ENCODE measurements at places on chromosomes 5 and 9.

DNA sequence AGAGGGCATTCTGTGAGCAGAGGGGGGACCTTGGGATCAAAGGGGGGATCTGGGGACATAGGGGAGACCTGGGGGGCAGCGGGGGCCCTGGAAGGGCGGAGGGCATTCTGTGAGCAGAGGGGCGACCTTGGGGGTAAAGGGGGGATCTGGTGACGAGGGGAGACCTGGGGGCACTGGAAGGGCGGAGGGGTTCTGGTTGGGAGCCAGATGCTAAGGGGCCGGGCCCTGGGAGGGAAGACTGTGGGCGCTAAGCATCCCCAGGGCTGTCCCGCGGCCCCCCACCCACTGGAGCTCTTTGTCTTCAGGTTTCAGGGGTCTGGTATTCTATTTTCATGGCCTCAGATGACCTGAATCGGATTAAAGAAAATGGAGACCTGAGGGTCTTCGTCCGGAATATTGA lies 748 bp downstream of the LCN9 start:
- DNase-seq = no peak

GRCh38 chr9:8857068-8857925 lies 1057.7 kb upstream of the DMAC1 start:
- no peak for DNase-seq

DNA sequence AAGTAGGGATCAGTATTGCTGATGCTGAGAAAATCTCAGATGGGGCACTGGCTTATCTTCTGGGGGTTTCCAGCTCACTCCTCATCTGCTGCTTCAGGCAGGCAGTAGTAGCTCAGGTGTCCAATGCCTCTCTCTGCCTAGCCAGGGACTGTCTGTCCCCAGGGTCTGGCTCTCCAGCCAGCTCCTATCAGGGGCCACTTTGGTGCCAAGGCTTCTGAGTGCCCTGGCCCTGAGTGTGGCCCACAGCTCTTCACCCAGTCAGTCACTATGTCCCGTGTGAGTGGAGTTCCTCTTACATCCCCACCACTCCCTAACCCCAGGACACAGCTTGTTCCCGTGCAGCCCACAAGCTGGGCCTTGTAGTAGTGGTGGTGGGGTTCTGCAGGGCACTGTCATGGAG lies 251.5 kb downstream of the HSPA4 start:
- DNase-seq = no peak

DNA sequence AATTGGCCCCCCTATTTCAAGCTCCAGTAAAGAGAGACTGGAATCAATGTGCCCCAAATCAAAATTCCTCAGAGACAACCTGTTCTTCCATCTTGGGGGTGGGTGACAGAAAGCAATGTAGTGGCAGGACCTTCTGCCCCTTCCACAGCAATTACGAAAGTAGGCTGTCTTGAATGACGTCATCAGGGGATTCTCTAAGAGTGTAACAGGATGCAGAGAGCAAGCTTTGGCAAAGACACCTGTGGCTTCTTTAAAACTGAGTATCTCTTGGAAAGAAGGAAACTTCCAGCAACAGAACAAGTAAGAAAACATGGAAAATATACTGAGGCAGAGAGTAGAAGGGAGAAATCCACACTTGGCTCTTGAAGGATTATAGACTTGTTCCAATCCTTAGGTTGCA lies 247.6 kb upstream of the PDE4D start:
- no peak for DNase-seq

DNA sequence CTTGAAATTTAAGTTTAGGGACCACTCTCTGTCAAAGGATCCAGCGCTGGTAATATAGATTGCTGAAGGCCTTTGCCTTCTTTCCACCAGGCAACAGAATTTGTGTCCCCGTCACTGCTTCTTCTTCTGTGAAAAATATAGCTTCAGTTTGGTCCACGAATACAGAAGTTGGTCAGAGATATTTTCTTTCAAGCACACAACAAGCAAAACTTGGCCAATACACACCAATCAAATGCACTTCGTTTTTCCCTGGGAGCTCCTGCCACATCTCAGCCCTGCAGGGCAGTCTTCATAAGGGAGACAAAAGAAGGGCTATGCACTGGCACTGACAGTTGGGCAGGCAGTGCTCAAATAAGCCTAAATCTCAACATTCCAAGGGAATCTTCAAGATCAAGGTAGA lies 22.9 kb downstream of the HAVCR2 start:
- no peak for DNase-seq

- no peak for DNase-seq
These were observed 67.5 kb downstream of the SETX start for GRCh38 chr9:132287256-132287760.

DNA sequence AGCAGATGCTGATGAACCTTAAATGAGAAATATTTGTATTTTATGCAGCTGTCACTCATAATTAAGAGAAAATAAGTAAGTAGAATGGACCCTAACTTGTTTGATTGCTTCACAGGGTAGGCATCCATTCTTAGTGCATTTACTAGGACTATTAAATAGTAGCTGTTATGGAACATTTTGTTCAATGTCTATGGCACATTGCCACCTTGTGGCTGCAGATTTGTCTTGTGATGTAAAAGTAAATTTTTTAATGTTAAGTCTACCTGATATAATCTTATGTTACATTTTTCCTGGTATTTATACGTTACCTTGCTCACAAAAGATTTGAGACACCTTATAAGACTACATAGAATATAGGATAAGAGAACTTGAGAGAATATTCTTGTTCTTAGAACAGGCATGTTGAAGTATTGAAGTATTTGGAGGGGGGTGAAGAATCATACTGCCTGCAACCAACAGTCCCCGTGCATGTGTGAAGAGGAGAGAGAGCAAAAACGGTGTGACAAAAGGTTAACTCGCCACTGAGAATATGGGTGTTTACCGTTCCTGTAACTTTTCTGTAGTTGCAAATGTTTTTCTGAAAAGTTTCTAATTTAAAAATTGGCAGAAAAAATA lies 161.1 kb downstream of the MAST4 start:
- no peak for DNase-seq

GRCh38 chr5:174798551-174798951 lies 74.2 kb downstream of the MSX2 start:
- DNase-seq = no peak

GRCh38 chr5:75356719-75357118 lies 19.7 kb downstream of the HMGCR start:
- DNase-seq = no peak

DNA sequence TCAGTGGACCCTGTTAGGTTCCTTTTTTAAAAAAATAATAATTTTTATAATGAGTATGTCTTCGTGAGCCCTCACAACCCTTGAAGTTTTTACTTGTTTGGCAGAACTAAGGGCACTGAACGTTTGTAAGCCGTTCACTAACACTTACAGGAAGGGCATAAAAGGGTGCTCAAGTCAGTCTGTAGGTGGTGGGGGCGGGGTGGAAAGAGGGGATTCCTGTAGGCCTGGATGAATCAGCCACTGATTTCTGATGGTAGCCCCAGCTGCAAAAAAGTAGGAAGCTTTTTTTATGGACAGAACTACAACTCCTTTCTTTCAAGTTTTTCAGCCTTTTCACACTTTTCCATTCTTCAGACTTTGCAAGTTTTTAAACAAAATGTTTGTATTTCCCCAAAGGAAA lies 35.8 kb downstream of the PIK3R1 start:
- no peak for DNase-seq

GRCh38 chr5:160188141-160189015 lies 40.9 kb upstream of the FABP6 start:
- DNase-seq = no peak

- no peak for DNase-seq
These were observed 15.6 kb downstream of the SPARC start for GRCh38 chr5:151670953-151671636.

- DNase-seq = no peak
These were observed 943.8 kb downstream of the NR2F1-AS1 start for GRCh38 chr5:92637247-92637646.

DNA sequence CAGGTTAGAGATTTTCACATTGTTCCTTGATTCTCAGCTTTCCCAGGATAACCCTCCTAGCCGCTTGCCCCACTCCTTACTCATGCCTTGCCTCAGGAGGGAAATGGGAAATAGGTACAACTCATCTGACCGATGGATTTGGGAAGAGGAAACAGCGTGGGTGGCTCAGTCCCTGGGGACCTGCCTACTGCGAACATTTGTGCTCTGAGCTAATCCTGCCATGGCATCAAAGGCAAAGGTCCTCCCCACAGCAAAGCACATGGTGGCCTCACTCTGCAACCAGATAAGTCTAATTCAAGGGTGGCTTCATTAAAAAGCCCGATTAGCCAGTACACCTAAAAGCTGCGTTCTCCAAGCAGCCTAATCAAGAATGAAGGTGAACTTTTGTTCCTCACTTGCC lies 82.4 kb upstream of the ADRA1B start:
- DNase-seq = no peak

GRCh38 chr9:5446451-5447236 lies 3.7 kb upstream of the CD274 start:
- no peak for DNase-seq

DNA sequence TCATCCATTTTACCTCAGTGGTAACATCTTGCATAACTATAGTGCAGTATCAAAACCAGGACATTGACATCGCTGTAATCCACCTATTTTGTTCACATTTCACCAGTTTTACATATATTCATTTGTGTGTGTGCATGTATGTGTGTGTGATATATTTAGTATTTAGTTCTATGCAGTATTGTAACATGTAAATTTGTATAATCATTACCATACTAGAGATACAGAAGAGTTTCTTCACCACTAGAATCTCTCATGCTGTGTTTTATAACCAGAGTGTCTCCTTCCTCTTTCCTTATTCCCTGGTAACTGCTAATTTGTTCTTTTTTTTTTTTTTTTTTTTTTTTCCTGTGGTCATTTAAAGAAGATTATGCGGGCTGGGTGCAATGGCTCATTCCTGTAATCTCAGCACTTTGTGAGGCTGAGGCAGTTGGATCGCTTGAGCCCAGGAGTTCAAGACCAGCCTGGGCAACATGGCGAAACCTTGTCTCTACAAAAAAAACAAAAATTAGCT lies 11.0 kb downstream of the RASA1 start:
- no peak for DNase-seq

- no peak for DNase-seq
These were observed 412.6 kb downstream of the MLLT3 start for GRCh38 chr9:20209391-20210340.

- DNase-seq = no peak
These were observed 119.9 kb downstream of the DOCK2 start for GRCh38 chr5:169757016-169757415.

DNA sequence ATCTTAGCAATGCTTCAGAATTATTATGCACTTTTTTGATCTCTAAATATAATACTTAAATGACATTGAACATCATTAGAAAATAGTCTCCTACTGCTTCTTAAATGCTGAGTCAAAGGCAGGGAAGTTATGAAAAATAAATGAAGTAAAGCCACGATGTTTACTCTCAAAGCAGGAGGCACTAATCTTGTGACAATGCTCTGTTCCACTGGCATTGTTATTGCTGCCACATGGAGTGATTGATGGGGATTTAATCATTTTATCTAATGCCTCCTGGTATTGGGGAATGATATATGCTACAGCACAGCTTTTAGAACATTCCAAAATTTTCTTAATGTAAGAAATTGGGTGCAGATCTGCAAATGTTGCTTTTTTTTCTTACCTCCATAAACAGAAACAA lies 1655.4 kb upstream of the NUDT12 start:
- no peak for DNase-seq

- DNase-seq = no peak
These were observed 1447.3 kb upstream of the ACO1 start for GRCh38 chr9:30937106-30937505.

GRCh38 chr5:65861830-65862241 lies 64.5 kb upstream of the ERBIN start:
- no peak for DNase-seq

DNA sequence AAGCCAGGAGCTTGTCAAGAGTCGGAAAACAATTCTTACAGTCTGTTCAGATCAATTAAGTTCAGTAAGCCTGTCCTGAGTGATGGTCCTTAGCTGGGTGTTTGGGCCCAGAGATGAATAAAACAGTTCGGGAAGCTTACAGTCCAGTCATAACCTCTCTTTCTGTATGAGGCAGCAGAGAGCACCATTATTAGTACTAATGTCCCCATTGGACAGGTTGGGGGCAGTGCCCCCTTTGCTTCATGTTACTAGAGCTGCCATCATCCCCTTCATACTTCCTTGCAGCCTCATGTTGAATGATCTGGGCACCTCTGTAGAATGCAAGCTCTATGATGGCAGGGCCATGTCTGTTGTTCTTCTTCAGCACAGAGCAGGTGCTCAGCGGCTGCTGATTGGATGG lies 9.8 kb downstream of the DOCK2 start:
- no peak for DNase-seq

DNA sequence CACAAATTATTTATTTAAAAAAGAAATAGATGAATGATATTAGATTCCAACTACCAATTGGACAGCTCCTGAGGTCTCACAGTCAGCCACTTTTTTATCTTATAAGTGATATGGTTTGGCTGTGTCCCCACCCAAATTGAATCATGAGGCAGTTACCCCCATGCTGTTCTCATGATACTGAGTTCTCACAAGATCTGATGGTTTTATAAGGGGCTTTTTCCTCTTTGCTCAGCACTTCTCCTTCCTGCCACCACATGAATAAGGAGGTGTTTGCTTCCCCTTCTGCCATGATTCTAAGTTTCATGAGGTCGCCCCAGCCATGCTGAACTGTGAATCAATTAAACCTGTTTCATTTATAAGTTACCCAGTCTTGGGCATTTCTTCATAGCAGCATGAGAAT lies 12.9 kb downstream of the NLN start:
- no peak for DNase-seq

DNA sequence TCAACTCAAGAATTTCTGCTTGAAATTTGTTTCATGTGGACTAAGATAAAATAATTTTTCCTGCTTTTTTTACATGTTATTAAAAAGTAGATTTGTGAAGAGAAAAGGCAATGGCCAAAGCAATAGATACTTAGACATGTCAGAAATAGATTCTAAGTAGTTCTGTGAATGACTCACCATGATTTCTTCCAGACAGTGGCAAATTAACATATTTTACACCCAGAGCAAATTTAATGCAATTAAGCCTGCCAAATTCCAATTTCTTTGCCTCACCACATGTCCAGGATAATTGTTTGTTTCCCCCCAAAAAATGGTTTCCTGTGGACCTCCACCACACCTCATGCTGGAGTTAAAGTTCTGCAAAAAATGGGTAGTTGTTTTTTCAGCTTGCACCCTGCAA lies 651.4 kb downstream of the CETN3 start:
- no peak for DNase-seq

DNA sequence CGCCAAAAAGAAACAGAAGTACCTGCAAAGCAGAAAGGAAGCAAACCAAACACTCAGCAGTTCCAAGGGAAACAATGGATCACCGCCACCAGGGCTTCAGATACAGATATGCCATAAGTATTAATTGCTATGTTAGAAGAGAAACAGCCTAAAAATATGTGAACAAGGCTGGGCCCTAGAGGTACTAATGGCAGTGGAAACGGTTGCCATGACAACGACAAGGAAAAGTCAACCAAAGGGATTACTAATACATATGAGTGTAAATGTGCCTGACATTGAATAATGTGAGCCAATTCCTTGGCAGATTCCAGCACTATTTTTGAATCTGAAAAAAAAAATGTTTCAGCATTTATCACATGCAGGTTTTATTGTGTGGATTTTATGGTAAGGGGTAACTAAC lies 75.0 kb downstream of the CAVIN4 start:
- DNase-seq = no peak

- DNase-seq = peak; percentile 36
These were observed 33.5 kb upstream of the CRB2 start for GRCh38 chr9:123322273-123323195.

All from activated gamma-delta T cell (primary cell).